Left hindlimb (tissue), 1 donor: ENCODE measurements at places on chromosomes 2 and 18.

DNA sequence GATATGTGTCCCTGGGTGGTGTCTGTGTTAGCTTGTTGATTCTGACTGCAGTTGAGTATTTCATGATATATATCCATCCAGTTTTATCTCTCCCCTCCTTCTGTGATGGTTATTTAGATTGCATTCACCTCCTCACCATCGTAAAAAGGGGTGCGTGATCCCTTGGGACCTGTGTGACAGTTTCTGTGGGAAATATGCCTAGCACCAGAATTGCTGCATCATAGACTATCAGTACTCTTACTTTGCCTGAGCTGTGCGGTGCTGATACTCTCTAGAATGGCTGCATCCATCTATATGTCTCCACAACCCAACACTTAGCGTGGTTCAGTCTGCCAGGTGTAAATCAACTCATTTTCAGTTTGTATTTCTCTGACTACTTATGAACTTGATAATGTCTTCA, 34.3 kb downstream of the PKP4 start:
- no peak for DNase-seq

- DNase-seq, result no peak
Measured at GRCh38 chr2:62971936-62972335, 78.7 kb upstream of the OTX1 start.

- DNase-seq, result no peak
Measured at GRCh38 chr18:987325-988186, 82.9 kb downstream of the ADCYAP1 start.

- DNase-seq, result no peak
Measured at GRCh38 chr2:190683802-190684201, 34.9 kb downstream of the NAB1 start.

DNA sequence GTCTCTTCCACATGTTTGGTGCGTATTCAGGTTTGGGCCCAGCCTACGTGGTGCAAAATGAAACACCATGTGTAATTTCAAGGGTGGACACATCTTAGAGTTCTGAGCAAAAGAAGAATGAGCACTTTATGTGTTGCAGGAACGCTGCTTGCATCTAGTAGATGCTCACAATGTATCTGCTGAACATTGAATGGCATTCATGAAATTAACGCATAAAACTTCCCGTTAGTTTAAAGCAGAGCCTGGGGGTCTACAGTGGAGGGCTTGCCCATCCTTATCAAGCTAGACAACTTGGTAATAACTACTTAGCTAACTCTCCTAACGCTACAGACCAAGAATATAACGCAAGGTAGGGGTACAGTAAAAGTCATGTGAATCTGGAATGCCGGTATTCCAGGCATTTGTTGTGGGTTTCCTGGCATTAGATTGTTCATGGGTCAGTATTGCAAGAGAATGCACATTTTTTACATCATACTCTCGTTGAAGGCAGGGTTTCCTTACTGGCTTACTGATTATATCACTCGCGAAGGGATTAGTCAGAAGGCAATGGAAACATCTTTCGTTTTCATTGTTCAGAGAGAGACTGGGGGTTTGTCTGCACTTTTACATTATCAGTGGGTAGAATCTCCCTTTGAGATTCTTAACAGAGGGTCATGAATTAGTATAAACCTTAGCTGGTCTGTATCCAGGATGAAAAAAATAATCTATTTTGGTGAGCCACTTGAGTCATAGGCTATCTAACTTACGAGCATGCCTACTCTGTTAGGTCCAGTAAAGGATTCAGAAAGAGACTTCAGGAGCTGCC, 229.5 kb upstream of the EPAS1 start:
- no peak for DNase-seq

GRCh38 chr2:64792995-64793639, 139.4 kb upstream of the SERTAD2 start:
- DNase-seq, result no peak

GRCh38 chr2:54629914-54630857, 93.3 kb upstream of the EML6 start:
- no peak for DNase-seq

GRCh38 chr2:71892896-71893295, 254.8 kb downstream of the CYP26B1 start:
- no peak for DNase-seq
